NCI-H1092 treated with DMSO at 0.1 percent for 48 hours (cell line): ENCODE measurements at places on chromosomes 12 and 14.
A peak's percentile ranks its signal among the peaks of the same experiment; 100 is the strongest.

GRCh38 chr12:98612696-98613334, 19.3 kb downstream of the SLC25A3 start:
- no peak for DNase-seq

DNA sequence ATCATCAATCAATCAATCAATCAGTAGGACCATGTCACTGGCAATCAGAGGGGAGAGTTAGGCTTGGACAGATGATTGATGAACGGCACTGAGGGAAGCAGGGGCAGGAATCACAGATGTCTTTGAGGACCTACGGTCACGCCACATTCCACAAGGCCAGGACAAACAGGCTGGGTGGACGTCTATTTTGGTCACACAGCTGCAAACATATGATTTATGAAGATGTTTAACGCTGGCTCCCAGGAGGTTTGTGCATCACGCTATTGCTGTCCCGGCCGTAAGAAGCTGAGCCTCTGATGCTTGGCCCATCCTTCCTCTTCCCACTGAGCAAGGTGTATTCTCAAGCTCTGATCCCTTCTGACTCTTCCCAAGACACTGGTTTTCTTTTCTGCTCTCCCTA, 160.8 kb downstream of the FOXN3 start:
- DNase-seq: no peak

DNA sequence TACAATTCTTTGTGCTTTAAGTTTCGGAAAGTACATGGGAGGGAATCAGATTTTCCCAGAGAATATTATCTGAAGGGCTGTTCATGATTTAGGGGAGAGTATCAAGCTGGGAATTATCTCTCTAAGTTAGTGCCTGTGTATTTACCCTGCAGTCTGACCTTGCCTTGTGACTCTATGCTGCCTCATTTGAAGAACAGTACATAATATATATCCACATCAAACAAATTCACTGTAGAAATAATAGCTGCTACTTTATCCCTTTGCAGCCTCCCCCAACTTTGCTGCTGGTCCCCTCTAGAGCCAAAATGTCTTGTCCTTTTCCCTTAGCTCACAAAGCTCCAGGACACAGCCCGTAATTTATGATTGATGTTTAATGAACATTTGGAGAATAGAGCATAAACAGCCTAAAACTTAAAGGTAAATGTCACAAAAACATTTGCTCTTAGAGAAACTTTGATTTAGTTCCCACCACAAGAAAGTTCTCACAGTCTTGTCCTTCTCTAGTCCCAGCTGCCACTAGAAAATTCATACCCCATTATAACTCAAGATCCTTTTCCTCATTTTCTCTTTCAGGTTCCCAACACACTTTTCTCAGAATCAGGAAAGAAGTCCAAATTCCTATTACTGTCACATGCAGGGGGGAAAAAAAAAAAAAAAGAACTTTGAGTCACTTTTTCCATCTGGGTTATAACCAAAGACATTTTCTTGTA, 1009.6 kb downstream of the FLRT2 start:
- no peak for DNase-seq

DNA sequence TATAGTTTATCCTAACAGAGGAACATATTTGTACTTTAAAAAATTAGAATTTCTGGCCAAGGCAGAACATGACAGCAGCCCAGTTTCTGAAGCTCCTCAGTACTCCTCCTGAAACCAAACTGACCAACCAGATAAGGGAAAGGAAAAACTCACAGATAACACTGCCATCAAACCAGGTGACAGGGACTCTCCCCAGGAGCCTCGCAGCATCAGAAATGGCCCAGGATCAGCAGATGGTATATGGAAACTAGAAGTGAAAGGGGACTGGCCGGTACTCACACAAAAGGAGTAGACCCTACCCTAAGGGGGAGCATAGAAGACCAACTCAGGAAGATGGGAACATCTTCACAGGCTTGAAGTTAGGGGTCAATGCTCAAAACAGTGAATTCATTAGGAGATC, 22.0 kb downstream of the GALC start:
- no peak for DNase-seq

DNA sequence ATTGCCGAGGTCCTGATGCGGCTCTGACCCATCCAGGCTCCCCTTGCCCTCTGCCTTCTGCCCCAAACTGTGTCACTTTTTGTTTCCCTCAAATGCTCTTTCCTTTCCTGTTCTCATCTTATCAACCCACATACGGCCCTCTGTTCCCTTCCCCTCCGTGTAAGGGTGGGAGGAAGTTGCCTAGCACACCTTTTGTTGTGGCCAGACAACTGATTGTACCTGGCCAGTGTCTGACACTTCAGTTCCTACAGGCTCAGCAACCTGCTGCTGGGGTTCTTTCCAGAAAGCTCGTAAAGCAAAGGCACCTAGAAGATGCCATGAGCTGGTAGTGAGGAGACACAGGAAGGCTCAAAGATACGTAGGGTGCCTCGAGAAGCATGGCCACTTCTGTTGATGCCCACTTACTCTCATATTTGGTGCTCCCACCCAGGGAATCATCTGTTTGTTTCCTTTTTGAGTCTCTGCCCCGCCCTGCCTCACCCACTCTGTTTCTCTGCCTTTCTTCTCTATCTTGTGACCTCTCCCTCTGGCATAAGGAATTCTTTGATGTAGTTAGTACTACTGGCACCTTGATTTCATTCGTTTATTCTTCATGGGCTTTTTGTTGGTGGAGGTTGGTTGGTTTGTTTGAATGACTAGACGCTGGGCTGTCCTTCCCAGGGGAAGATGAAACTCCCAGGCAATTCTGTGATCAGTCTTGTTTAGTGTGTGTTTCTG, 152.4 kb upstream of the FKBP4 start:
- DNase-seq: no peak

GRCh38 chr14:64387232-64387781, 846 bp upstream of the MTHFD1 start:
- peak; percentile 64 for DNase-seq

DNA sequence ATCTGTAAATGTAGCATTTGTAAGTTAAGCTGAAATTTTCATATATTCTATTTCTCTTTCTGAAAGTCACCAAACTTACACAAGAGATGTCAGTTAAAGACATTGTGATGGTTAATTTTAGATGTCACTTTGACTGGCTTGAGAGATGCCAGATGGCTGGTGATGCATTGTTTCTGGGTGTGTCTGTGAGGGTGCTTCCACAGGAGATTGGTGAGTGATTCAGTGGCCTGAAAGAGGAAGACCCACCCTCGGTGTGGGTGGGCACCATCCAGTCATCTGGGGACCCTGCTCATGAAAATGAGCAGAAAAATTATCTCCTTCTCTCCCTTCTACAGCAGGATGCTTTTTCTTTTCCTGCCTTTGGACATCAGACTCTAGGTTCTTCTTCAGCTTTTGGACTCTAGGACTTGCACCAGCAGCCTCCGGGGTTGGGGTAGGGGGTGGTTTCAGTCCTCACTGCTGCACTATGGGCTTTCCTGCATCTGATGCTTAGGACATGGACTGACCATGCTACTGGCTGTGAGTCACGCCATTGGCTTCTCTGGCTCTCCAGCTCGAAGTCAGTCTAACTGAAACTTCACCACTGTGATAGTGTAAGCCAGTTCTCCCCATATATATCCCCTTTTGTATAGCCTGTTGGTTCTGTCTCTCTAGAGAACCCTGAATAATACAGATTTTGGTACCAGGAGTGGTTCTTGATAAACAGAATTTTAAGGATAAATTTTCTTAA, 20.9 kb downstream of the PDE6H start:
- DNase-seq: no peak

GRCh38 chr14:101917413-101918017, 46.9 kb upstream of the DYNC1H1 start:
- DNase-seq: no peak

- DNase-seq: no peak
These were observed 14.1 kb downstream of the JAG2 start for GRCh38 chr14:105154476-105154871.

DNA sequence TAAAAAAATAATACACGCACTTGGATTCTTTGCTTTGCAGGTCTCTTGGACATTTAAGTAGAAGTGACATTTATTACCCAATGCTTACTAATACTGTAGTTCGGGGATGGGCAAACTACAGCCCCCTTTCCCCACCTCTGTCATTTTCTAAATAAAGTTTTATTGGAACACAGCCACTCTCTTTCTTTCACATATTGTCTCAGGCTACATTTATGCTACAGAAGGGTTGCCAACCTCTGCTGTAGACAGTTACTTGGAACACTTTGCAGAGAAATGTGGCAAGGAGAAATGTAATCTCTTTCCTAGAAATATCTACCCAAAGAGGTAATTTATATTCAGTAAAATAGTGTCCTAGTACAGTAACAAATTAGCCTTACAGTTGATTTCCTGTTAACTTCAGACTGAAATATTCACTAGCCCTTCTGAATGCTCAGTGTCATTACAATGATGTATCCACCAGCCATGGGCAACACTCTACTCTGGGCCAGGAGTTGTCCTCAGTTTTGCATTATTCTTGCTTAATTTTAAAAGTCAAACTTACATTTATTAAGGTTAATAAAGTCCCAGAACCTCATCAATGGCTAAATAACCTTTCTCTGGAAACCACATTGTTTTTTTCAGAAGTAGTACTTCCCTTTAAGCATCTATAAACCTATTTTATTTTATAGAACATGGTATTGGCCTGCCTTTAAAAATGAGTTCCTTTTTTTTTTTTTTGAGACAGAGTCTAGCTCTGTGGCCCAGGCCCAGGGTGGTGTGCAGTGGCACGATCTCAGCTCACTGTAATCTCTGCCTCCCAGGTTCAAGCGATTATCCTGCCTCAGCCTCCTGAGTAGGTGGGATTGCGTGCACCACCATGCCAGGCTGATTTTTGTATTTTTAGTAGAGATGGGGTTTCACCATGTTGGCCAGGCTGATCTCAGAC, 269.6 kb upstream of the AMIGO2 start:
- DNase-seq: no peak
